ENCODE measurements at places on chromosomes 2 and 18.

GRCh38 chr2:160984426-160985077, 175.7 kb upstream of the TANK start:
- DNase-seq: no peak

GRCh38 chr2:105806996-105807395, 62.3 kb downstream of the NCK2 start:
- no peak for DNase-seq

- no peak for DNase-seq
These were observed 136.8 kb downstream of the CAMKMT start for GRCh38 chr2:44498551-44498950.

DNA sequence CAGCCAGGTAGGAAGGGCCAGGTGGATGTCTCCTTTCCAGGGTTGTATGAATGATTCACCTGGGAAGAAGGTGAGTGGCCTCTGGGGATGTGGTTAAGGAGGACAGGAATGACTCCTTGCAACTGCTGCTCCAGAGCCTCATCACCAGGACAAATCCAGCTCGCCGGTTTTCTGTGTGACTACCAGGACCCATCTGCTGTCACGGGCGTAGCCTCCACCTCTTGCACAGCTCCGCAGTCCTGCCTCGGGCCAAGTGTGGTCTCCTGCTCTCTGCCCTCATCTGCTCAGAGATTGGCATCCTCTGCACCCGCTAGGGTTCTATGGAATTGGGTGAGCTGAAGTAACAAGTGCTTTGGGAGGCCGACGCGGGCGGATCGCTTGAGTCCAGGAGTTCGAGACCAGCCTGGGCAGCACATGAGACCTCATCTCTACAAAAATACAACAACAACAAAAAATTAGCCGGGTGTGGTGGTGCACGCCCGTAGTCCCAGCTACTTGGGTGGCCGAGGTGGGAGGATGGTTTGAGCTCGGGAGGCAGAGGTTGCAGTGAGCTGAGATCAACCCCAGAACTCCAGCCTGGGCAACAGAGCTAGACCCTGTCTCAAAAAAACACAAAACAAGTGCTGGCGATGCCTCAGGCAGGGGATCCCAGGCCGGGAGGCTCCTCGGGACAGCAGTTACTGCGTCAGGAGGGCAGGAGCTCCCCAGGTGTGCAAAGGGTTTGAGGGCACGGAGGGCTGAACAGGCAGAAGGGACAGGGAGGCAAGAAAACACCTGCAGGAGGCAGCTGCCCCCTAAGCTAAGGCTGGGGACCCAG, 831 bp upstream of the D2HGDH start:
- DNase-seq: no peak

DNA sequence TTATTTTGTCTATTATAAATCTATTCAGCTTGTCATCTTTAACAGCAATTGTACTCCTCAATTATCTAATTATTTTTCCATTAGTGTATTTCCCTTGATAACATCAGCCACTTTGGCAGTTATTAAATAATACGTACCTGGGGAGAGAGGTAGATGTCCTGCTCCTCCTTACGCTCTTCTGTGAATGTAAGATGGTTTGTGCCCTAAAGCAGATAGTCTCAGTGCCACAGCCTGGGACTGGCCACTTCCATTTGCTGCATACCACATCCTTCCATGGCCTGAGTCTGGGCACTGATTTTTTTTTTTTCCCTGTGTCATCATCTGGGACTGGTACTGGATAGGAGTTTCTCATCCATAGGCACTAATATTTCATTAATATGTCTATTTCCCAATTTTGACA, 632.4 kb upstream of the LRRTM4 start:
- DNase-seq: no peak

DNA sequence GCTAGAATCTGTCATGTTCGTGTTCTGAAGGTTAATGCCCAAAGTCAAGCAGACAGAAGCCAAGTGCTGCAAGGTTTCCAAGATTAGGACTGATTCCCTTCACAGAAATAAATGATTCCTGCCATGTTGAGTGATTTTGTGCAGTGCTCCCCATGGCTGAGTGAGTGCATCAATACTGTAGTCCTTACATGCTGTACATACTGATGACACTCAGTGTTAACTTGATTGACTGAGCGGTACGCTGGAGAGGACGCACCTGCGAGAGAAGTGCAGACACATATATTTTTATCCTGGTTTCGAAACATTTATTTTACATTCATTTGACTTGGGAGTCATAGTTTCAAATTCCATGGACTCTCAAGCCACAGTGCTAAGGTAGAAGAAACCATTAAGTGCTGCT, 92.0 kb downstream of the ASXL3 start:
- no peak for DNase-seq

DNA sequence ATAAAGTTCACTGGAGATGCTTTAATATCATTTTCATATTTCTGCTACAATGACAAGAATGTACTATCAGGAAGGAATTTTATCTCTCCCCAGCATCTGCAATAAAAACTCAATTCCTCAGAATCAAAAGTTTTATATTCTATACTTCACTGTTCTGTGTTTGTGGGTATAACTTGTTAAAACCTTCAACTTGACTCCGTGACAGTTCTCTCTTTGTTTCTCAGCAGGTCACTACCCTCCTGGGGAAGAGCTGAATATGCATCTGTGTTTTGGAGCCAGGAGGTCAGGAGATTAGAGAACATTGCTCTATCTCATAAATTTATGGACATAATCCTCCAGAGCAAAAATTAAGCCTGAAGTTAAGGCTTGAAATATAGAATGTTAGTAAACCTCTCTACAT, 411.4 kb downstream of the TRIB2 start:
- DNase-seq: no peak
